EL (cell line): ENCODE measurements at places on chromosomes 2 and 18.

DNA sequence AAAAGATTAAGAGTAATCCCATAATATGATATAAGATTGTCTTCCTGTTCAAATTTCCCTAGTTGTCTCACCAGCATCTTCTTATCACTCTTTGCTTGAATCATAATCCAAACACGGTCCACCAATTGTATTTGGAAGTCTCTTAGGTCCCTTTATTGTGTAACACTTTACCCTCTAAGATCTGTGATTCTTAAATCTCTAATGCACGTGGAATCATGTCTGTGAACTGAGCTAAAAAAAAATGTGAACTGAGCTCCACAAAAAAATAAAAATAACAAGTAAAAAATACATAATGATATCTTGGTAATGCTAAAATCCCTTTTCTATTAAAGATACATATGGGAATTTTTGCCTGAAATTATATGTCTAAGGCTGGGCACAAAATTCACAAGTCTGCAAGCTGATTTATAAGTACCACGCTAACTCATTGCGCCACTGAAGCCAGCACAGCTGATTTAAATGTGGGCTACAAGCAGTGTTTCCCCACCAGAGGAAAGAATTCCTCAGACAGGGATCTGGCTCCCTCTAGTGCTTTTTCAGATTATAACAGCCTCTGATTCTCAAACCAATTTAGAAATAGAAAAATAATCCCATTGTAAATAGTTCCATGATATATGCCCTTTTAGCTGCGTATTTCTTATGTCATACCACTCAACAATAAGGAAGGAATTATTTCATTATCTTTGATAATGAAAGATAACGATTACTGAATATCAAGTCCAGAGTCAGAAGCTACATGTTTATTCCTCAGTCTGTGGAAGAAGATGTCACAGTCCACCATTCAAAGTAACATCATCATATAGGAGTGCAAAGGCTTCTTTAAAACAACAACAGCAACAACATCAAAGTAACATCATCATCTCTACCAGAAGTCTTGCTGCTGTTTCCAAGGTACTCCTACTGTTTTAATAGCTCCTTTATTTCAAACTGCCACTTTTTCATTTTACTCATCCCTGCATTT lies 22.9 kb downstream of the RBM43 start:
- DNase-seq, result peak; percentile 76

DNA sequence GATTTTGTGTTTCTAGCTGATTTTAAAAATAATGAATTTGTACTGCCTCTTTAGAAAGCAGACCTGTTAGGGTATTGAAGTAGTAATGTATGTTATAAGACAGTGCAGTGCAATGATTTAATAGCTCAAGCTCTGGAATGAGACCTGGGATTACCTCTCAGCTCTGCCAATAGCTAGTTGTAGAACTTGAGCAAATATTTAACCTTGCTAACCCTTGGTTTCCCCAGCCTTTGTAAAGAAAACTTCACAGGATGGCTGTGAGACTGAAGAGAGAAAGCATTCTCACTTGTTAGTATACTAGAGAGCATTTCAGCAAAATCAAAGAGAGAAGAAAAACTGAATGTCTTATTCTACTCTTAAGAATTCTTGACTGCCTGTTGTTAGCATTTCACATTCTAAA lies 293.9 kb downstream of the KIAA1328 start:
- DNase-seq, result no peak

- no peak for DNase-seq
These were observed 34.1 kb upstream of the GCC2 start for GRCh38 chr2:108414945-108415344.

GRCh38 chr2:136104977-136105376 lies 13.0 kb downstream of the CXCR4 start:
- no peak for DNase-seq

DNA sequence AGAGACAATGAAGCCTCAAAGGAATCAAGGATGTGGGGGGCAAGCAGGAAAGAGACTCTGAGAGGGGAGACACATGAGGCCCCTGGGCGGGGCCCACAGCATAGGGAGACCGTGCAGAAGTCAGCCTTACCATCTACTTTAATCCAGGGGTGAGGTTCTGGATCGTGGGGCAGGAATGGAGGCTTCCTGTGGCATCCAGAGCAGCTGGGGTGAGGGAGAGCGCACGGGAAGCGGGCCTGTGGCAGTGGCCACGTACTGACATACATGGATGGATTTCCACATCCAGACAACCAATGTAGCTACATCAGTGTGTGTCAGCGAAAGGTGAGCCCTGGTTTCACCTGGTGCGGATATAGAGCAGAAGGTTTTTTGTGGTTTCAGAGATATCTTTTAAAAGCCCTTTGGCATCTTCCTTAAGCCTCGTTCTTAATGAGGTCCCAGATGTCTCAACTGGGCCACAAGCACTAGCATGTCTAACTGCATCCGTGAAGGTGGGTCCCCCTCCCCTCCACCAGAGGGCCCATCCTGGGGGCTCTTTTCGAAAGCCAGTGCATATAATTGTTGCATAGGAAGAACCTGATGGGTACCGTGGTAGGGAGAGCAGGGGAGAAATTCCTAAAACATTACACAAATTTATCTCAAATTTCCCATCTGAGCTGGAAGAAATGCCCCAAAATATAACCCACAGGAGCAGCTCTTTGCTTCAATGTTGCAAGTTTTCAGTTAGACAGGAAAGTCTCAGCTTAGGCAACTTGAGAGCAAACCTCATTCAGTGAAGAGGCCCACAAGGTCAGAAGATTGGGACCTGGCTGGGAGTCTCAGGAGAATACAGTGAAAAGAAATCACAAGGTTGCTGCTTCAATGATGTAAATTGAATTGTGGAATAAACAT lies 90.9 kb downstream of the SP3 start:
- DNase-seq, result no peak

DNA sequence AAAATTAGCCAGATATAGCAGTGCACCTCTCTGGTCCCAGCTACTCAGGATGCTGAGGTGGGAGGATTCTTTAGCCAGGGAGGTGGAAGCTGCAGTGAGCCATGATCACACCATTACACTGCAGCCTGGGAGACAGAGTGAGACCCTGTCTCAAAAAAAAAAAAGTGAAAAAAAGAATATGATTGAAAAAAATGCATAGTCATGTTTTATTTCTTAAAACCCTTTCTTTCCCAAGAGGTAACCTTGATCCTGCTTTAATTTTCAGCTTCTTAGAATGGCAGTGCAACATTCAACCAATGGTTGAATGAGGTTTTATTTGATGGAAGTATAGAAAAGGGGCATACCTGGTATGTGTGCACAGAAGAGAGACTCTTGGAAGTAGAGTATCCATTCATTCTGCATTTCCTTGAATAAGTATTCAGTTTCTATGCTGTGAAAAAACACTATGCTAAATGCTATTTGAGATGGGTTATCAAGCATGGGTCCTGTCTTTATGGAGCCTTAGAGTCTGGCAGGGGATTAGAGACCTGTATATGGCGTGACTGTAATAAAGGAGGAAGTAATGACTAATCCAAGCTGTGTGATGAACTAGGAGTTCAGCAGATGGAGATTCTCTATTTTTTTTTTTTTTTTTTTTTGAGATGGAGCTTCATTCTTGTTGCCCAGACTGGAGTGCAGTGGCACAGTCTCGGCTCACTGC lies 146.3 kb downstream of the WDSUB1 start:
- DNase-seq, result peak; percentile 82

GRCh38 chr18:34802959-34803358 lies 92.9 kb downstream of the DTNA start:
- no peak for DNase-seq

GRCh38 chr2:98726205-98726604 lies 4.7 kb downstream of the MGAT4A start:
- DNase-seq, result no peak

DNA sequence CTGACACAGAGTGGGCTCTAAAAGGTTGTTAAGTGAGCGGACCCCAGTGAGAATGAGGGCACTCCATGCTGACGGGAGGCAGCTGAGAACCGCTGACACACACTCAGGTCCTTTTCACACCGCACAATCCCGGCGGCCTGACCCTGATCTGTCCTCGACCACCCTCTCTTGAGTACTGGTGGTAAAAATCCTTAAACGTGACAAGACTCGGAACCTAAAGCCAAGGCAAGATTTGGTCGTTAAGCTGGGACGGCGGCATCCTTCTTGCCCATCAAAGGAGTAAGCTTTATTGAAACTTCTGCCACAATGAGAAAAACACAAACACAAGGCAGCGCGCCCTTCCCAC lies 569 bp downstream of the TMX3 start:
- DNase-seq, result peak; percentile 33

DNA sequence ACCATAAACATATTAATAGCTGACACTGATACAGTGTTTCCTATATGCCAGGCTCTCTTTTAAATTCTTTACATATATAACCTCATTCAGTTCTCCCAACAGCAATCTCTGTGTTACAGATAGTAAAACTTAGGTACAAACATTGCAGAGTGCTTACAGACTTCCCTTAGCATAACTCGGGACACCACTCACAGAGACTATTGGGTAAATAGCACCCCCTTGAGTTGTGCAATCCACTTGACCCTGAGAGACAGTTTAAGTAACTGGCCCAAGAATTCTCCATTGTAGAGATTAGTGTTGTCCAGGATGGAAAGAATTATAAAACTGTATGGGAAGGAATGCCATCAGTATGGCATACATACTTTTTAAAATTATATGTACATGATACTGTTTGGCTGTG lies 110.1 kb downstream of the POLE4 start:
- DNase-seq, result no peak

- no peak for DNase-seq
These were observed 20.4 kb upstream of the ATOH8 start for GRCh38 chr2:85733121-85733960.

DNA sequence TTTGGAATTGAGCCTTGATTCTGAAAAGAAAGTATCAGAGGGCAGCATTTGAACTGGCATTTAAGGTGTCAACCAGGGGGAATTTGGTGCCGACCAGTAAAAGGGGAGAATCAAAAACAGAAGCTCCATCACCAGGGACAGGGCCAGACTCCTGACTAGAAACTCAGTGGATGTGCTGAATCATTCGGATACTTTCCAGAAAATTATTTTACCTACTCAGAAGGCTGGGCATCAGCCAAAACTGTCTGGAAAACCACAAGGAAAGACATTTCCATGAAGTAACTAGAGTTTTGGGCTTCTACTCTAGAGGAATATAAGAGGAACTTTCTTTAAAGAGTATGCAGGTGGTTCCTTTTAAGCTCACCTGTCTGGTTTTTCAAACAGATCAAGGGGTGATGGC lies 756.6 kb downstream of the RNF144A start:
- no peak for DNase-seq

DNA sequence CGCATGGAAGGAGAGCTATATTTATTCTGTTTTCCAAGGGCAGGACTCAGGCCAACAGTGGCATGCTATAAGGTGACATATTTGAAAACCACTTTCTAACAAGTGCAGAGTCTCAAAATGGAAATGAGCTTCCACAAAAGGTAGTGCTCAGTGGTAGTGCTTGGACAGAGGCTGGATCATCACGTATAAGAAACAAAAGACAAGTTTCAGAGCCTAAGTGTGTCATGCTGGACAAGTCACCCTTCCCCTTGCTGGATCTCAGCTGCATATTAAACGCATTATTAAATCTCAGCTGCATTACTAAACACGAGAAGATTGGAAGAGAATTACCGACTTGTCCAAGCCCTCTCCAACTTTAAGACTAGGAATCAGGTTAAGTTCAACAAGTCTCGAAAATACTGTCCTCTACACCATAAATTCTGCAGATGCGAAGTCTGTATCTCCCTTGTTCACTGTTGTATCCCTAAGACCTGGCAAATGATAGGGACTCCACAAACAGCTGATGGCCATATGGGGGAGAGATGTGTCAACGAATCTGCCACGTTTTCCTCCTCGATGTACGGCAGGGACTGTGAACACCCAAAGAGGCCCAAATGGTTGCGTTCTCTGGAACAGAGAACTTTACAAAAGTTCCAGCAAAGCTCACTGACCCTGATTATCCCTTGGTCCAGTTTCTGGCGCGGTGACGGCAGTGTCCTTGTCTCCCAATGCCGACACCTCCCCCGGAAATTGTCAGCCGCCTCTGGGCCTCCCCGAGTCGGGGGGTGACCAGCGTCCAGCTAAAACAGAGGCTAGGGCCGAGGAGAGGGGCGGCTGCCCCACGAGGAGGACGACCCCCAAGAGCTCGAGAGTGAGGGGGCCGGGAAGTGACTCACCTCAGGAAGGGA lies 611 bp downstream of the NOL10 start:
- DNase-seq, result no peak

- no peak for DNase-seq
These were observed 12.7 kb upstream of the DES start for GRCh38 chr2:219405451-219405850.

DNA sequence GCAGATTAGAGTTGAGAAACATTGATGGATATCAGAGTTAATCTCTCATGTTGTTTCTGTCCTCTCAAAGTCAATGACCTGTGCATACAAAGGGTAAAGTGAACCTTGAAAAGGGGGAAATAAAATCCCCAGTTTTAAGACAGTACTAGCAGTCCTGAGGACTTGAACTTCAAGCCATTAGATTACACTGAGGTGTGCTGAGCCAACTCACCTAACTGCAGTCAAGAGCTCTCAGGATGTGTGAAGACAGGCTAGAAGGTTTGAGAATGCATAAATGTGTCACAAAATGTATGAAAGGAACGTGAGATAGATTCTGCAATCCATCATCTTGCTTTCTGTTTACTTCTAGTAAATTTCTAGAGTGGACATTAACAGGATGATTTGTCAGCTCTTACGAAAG lies 35.5 kb downstream of the DOCK10 start:
- DNase-seq, result no peak

DNA sequence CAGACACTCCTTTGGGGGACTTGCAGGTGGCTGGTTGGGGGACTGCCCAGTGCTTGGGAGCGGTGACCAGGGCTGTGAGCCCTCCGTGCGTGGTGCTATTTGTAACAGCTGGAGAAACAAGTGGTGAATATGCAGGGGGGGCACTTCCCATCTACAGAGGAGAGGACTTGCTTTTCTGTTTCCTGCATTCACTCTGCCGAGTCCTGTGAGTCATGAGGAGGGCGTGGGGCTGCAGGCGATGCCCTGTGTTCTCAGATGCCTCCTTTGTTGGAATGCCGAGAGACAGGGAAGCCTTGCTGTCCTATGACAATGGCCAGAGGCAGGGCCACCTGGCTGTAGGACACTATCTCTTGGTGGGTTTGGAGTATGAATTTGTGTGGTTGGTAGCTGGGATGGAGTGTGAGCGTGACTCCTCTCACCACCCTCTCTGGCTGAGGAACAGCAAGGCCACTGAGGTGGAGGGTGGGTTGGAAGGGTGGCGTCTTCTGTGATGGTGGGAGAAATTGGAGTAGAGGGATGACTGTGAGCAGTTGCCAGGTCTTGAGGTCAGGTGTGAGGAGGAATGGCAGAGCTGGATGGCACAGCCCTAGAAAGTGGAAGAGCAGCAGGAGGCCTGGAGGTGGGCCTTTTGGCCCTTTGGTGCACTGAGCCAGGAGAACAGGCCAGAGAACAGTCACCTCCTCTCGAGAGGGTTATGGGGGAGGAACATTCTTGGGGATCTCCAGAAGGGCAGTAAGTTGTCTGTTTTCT lies 24.3 kb downstream of the FHOD3 start:
- DNase-seq, result peak; percentile 61
